ENCODE measurements at places on chromosomes 2 and 18.

DNA sequence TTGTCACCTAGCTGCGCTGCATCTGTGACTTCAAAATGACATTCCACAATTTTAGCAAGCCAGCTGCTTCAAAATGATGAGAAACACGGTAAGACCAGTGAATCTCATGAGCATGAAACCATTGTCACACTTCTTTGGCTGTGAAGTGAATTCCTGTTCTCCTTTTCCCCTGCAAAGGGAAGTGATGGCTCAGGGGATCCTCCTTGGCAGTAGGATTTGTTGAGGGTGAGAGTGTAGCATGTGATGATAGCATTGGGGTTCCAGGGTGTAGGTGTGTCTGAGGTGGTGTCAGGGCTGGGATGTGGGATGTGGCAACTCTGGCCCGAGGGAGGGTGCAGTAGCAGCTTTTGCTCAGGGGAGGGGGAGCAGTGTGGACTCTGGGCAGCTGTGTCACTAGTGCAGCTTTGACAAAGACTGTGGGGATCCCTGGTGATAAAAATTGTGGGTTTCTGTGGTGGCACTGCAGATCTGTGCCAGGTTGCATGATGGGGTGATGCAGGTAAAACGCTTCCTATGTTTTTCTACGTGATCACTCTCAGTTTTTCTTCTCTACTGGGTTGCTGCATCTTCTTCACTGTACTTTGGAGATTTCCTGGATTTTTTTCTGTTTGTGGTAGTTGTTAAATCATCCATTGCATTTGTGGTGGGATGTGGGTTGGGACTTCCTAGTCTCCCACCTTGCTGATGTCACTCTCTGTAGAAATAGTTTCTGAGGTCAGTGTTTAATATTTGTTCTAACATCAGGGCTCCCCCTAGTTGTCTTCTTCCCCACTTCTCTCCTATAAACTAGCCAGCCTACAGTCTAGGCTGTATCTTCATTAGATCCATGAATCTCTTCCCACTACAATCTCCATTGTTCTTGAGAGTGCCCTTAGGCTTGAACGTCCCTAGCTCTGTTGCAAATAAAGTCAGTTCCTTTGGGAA is 107.0 kb downstream of the ACTR3 start:
- no peak for DNase-seq

- no peak for DNase-seq
Observed at GRCh38 chr2:137930146-137930545, 34.1 kb upstream of the HNMT start.

DNA sequence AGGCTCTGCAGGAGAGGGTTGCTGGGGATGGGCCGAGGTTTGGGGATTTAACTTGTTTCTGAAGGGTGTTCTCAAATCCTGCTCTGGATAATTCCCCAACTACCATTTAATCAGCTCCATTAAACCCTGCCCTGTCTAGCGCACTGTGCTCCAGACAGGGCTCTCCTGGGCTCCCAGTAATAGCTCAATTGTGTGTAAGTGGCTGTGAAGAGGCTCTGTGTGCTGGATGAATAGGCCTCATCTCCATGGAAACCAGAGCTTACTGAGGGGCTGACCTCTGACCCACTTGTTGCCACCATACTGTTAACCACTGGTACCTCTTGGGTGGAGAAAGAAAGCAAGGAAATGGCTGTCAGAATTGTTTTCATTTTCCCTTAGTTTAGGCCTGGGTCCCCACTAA is 92.9 kb downstream of the TGOLN2 start:
- no peak for DNase-seq

DNA sequence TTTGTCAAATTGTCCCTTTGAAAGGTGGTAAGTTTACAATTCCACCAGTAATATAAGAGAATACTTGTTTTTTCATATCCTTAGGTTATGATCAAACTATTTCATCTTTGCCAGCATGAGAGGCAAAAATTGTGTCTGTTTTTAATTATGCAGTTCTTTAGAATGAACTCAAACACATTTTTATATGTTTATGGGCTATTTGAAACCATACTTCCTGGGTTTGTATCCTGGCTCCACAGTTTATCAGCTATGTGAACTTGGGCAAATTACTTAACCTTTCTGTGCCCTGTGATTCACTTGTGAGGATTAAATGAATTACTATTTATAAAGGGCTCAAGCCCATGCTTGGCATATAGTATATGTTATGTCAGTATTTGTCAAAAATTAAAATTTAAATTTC is 109.4 kb downstream of the TANC1 start:
- no peak for DNase-seq

GRCh38 chr2:62565309-62565908 is 59.4 kb upstream of the TMEM17 start:
- no peak for DNase-seq

GRCh38 chr2:55311444-55311870 is 42.4 kb upstream of the MTIF2 start:
- DNase-seq, result peak; percentile 65

- DNase-seq, result no peak
Observed at GRCh38 chr2:12712881-12713280, 3.9 kb upstream of the TRIB2 start.

DNA sequence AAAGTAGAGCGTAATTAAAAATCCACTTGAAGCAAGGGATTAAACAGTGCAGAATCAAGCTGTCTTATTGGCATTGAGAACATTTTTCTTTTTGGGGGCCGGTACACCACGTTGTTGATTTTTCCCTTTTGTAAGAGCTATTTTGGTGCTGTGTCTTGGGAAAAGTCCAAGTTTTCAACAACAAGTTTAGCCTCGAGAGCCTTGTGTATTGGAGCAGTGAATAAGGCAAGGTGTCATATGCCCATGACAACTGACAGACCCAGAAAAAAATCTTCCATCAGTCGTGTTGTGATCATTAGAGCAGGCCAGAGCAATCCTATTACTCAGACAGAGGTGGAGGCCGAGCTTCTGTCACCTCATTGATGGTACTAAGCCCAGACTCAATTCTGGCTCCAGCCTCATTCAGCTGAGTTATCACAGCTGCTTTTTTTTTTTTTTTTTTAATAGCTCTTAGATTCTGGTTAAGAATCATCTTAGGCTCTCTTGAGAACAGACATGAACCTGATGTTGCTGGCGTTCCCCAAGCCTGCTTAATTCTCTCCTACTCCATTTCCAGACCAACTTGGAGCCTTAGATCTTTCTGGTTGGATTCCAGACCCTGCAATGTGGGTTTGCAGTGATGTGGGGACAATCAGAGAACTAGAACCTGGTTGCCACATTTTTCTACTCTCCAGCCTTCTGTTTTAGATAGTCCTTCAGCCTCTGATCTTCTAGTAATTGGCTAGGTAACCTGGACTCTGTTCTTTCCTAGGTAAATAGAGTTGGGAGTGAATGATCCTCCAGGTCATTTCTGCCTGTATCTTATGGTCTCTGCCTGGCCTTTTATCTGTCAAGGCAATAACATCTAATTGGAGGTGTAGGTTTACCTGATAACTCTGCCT is 43.1 kb downstream of the MOGAT1 start:
- no peak for DNase-seq

DNA sequence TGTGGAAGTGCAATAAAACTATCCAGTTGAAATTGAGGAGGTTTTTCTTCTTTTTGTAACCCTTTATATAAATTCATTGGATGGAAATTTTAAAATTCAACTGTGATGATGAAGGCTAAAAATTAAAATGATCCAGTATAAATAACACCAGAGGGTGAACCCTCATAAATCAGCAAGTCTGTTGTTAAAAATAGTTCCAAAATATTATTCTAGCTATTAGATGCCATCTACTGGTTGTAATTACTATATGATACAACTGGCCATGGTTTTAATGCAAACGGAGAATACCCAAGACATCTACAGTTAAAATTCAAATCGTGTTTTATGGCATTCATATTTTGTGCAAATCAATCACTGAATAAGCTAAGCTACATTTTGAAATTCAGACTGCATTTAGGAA is 53.8 kb downstream of the TMEM200C start:
- no peak for DNase-seq

- no peak for DNase-seq
Observed at GRCh38 chr2:100784681-100785080, 35.3 kb upstream of the NPAS2 start.

DNA sequence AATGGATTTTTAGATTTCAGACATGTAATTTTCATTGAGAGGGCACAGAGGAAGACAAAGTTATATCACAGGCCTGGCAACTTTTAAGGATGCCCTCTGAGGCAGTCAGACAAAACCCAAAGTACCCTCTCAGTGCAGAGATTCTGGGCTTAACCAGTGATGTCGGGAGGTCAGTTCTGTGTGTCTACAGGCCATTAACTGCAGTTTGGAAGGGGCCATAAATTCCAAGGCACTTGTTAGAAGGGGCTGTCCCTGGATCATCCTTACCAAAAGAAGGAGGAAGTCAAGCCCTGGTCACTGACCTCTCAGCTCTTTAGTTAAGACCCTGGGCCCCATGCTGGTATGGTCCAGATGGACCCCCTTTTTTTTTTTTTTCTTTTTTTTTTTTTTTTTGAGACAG is 60.7 kb downstream of the LRRFIP1 start:
- DNase-seq, result no peak

- no peak for DNase-seq
Observed at GRCh38 chr2:236977852-236978398, 107.8 kb upstream of the COPS8 start.

DNA sequence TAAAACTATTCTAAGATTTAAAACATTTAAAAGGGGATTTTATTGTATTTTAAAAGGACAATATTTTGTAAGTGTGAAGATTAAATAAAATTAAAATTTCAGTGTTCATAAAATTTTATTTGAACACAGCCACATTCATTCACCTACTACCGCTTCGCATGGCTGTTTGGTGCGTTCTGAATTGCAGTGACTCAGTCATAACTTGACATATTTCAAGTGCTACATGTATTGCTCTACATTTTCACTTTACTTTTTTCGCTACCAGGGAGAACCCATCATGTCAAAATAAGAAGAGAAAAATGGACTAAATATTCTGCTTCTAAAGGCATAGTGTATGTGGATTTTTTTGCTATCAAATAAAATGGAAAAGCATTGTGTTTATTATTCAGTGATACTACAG is 8.7 kb downstream of the PTH2R start:
- no peak for DNase-seq

- no peak for DNase-seq
Observed at GRCh38 chr18:7923105-7923504, 356.0 kb downstream of the PTPRM start.

GRCh38 chr2:123912171-123912570 is 112.9 kb upstream of the CNTNAP5 start:
- DNase-seq, result no peak

- peak; percentile 93 for DNase-seq
Observed at GRCh38 chr2:161078211-161078539, 82.1 kb upstream of the TANK start.

GRCh38 chr2:212477571-212477970 is 61.0 kb downstream of the ERBB4 start:
- DNase-seq, result no peak

GRCh38 chr2:14322306-14322705 is 310.2 kb upstream of the LRATD1 start:
- DNase-seq, result no peak

DNA sequence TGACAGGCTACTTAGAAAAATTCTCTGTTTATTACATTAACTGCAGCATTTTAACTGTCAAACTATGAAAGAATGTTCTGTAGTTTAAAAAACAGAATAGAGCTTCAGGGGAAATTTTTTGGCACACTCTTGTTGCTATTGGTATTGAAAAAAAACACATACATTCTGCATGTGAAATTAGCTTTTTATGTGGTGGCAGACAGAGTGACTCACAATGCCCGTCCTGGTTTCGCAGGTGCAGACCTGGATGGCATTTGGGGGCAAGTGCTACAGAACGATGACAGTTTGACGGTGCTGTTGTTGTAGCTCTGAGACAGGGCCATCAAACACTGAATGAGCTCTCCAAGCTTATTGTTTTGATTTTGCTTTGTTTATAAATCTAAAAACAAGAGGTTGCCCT is 105.0 kb upstream of the MAP3K20 start:
- DNase-seq, result no peak

GRCh38 chr2:191675807-191676721 is 1.9 kb upstream of the NABP1 start:
- DNase-seq, result no peak

DNA sequence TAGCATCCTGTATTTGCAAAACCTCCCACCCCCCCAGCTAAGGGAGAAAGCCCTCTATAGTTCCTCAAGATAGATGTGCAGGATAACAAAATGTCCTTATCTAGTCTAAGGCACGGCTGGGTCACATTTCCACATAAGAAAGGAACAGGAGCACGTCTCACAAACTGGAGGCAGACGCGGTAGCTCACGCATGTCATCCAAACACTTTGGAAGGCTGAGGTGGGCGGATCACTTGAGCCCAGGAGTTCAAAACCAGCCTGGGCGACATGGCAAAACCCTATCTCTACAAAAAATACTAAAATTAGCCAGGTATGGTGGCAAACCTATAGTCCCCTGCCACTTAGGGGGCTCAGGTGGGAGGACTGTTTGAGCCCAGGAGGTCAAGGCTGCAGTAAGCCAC is 9.3 kb downstream of the SF3B1 start:
- no peak for DNase-seq

DNA sequence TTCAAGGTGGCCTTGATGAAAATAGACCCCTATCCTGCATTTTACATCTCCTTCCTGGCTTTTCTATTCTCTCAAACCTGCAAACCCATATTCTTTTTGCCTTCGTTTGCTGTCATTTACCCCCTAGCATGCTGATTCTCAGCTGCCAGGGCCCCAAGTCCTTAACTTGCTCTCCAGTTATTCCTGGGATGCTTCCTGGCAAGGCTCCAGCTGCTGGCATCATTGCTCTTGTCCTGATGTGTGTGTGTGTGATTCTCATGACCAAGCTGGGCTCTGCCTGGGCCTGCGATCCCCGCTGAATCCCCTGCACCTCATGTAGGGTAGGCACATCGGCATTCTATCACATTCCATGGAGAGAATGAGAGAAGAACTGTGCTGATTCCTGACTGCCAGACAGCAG is 11.9 kb downstream of the NPAS2 start:
- DNase-seq, result peak; percentile 15

GRCh38 chr2:226185616-226186211 is 613.9 kb downstream of the IRS1 start:
- DNase-seq, result peak; percentile 86

- peak; percentile 34 for DNase-seq
Observed at GRCh38 chr2:64015898-64016297, 3.3 kb downstream of the VPS54 start.

GRCh38 chr2:164061129-164061746 is 325.4 kb upstream of the FIGN start:
- DNase-seq, result peak; percentile 35

- no peak for DNase-seq
Observed at GRCh38 chr2:168194784-168195522, 52.4 kb downstream of the STK39 start.

GRCh38 chr2:141523199-141523598 is 607.6 kb downstream of the LRP1B start:
- DNase-seq, result no peak

DNA sequence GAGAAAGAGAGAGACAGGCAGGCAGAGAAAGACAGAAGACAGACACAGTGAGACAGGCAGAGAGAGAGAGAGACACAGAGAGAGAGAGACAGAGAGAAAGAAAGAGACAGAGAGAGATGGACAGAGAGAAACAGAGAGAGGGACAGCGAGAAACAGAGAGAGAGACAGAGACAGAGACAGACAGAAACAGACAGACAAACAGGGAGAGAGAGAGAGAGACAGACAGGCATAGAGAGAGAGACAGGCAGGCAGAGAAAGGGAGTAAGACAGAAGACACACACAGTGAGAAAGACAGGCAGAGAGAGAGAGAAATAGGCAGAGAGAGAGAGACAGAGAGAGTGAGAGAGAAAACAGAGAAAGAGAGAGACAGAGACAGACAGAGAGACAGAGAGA is 105.3 kb upstream of the ANKRD30BL start:
- DNase-seq, result no peak

Measured in bronchial epithelial cell (primary cell).